ENCODE measurements at places on chromosomes 3 and 15.
A peak's percentile ranks its signal among the peaks of the same experiment; 100 is the strongest.

DNA sequence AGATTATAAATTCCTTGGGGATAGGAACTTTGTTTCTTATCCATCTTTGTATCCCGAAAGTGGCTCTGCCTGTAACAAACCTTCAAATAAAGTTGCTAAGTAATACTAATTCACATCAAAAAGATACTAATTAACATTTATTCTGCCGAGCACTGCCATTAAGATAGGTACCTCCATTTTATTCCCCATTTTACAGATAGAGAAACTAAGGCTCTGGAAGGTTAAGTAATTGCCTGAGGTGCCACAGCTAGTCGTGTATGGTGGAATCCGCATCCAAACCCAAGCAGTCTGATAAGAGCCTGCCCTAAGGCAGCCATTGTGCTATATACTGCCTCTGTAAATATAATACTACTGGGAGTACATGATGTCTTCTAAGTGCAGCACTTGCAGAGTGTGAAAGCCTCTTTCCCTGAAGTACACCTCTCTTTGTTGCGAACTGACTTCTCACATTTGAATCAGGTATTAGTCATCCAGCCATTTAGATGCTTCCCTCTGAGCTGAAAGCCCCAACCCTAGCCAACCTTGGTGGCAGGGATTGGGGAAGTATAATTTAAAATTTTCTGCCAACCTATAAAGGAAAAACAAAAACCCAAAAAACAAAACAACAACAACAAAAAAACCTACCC lies 78.5 kb upstream of the CHD2 start:
- no peak for DNase-seq

DNA sequence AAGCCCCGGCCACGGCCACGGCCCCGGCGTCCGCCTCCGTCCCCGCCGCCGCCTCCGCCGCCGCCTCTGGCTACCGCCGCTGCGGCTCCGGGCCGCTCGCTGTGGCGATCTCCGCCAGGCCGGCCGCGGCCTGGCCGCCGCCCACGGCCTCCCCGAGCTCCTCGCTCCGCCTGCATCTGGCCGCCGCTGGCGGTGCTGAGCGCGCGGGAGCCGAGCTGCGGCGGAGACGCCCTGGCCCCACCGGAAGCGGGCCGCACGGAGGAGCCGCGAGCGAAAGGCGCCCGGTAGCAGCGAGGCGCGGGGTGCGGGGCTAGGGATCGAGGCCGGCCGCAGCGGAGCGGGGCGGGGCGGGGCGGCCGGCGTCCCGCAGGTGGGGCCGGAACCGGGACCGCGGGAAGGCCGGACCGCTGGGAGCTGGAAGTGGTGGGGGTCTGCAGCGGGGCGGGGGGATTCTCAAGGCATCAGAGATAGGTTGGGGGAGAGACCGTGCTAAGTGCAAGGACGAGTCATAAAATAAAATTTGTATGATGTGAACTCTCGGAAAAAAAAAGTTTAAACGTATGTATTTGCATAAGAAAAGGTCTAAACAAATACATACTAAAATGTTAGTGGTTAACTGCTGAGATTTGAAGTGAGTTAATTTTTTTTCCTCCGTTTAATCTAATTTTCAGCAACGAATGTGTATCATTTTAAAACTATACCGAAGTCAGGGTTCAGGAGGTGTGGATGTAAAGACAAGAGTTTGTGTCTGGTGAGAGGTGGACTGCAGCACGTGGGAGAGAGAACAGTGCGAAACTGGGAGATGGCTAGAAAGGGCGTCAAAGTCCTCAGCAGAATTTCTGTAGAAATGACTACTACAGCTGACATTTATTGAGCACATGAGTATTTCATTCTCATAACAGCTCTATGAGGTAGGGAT lies at the start of gene AVEN:
AVEN (minus strand) TSS at position 334 of the 919 bp plus-strand sequence; CDS start at position 176, 158 bp downstream.
- peak; percentile 20 for DNase-seq

- no peak for DNase-seq
Measured at GRCh38 chr3:63979093-63979885, 44.0 kb downstream of the PSMD6 start.

- DNase-seq = no peak
Measured at GRCh38 chr3:138036572-138036971, 26.6 kb downstream of the CLDN18 start.

DNA sequence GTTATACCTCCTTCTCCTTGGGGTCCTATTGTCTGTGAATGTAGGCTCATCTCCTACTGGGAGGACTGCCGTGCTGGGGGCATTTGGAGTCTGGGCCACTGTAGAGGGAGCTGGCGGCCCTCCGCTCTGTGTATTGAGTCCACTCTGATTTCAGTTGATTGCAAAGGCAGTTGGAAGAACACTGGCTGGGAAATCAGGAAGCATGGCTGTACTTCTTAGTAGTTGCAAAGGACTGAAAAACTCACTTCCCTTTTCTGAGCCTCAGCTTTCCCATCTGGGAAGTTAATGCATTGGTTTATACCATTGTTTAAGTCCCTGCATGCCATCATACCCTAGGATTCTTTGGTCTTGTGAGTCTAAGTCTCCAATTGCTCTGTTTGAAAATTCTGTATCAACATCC lies 46.7 kb downstream of the TMED3 start:
- no peak for DNase-seq

DNA sequence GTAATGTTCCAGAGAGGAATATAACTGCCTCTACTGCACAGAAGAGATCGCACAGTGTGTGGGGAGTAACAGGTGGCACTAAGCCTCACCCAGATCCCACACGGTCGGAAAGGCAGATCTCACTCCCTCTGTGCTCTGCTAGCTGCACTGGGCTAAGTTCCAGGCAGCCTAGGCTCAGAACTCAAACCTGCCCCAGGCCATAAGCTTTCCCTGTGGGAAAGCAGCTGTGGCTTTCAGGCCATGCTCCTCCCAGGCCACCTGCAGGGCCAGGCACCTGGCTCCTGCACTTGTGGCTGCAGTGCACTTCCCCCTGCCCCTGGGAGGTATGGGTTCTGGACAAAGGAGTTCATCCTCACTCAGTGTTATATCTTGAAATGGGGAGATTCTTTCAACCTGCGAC lies 27.5 kb downstream of the PCCB start:
- DNase-seq = no peak

DNA sequence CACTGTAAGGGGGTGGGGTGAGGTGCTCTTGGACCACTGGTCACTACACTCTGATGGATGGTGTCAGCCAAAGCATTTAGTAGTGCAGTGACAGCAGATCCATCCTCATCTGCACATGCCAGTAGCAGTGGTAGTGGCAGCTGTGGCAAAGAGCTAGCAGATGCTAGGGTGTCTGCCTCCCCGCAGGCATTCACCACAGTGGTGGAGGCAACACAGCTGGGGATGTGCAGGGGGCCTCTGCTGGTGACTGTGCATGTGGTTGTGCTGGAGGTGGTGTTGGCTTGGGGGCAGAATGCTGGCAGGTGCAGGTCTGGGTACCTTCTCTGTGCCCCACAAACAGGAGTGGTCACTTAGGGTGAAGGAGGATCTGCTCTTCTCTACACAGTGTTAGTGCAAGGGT lies 19.4 kb upstream of the DCUN1D1 start:
- no peak for DNase-seq

DNA sequence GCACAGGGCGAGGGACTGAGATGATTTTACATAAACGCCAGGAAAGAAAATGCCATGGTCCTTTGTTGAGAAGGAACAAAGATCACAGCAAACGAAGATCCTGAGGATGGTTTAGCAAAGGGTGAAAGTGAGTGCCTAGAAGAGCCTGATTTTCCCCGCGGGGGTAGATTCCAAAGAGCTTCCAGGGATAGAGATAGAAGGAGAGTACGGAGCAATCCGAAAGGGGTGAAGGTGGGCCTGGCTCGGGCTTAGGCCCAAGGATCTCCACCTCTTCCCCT lies 977 bp downstream of the CDC25A start:
- DNase-seq = no peak

All from activated naive CD8-positive, alpha-beta T cell treated with anti-CD3 and anti-CD28 coated beads, Interleukin-2, amount 50 U/mL, for 16 hours (primary cell).